CD4-positive, CD25-positive, alpha-beta regulatory T cell (primary cell): ENCODE measurements at places on chromosomes 6 and 20.

- no peak for DNase-seq
Measured at GRCh38 chr20:49455691-49456090, 26.8 kb downstream of the KCNB1 start.

- DNase-seq, result no peak
Measured at GRCh38 chr6:90494067-90494780, 92.6 kb downstream of the MAP3K7 start.

GRCh38 chr6:39280247-39280731 lies 33.9 kb downstream of the KCNK17 start:
- DNase-seq, result no peak

GRCh38 chr6:82033631-82034211 lies 213.8 kb downstream of the IBTK start:
- no peak for DNase-seq

DNA sequence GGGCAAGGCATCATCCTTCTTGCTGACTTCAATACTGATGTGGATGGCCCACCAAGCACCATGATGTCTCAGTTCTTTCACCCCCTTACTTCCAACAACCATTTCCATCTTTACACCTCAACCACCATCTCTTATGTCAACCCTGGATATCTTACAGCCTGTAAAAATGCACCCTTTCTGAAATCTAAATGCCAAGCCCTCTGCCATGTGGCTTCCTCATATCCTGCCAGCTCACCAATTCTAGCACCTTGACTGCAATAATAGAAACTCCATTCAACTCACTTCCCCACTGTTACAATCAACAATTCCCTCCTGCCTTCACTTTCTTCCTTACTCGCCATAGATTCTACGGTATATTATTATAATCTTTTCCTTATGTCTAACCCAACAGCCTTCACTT lies 57.9 kb downstream of the LY86 start:
- no peak for DNase-seq

DNA sequence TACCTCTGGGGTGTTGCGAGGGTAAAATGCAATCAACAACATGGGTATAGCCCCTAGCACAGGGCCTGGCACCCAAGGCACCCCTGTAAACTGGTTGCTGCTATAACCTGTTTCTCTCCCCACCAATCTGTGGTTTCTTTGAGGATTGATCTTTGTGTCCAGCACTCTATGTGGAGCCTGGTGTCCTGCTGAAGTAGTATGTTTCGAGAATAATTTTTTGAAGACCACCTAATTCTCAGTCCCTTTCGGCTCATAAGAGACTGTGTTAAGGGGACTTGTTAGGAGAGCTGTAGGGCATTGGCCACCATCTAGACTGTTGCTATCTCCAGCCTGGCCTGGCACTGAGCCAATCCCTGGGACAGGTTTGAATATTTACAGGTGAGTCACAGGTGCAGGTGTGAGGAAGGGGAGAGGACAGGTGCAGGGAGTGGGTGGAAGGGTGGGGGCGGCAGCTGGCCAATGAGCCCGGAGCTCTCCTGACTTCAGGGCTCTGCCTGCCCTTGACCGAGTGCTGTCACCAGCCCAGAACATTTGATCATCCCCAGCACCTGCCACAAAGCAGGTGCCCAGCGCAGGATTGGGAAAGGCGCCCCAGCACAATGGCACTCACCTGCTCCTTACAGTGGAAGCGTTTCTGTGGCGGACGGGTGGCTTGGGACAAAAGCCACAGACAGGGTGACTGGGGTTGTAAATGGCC lies 8.1 kb upstream of the C20orf144 start:
- DNase-seq, result no peak

DNA sequence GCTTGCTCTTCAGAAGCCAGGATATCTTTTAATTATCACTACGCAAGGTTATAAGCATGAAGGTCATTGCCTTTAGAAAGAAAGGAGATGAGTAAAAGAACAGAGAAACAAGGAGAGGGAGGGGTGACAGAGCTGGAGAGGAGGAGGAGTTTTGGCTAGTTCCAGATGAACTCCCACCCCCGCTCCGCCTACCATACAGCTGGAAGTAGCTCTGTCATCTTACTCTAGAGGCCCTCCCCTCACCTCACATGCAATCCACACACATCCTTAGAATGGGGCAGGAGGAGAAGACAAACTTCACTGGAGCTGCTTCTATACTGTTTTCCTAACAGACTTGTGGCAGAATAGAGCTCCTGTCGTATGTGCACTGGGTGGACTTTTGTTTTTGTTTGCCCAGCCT lies 144.7 kb downstream of the SCML4 start:
- DNase-seq, result no peak

GRCh38 chr6:139754898-139755775 lies 380.7 kb upstream of the CITED2 start:
- DNase-seq, result no peak

- no peak for DNase-seq
Measured at GRCh38 chr6:69007781-69008180, 372.7 kb downstream of the ADGRB3 start.

- no peak for DNase-seq
Measured at GRCh38 chr6:92756912-92757311, 662.4 kb downstream of the EPHA7 start.

GRCh38 chr6:133288662-133289061 lies 47.5 kb downstream of the EYA4 start:
- DNase-seq, result no peak

DNA sequence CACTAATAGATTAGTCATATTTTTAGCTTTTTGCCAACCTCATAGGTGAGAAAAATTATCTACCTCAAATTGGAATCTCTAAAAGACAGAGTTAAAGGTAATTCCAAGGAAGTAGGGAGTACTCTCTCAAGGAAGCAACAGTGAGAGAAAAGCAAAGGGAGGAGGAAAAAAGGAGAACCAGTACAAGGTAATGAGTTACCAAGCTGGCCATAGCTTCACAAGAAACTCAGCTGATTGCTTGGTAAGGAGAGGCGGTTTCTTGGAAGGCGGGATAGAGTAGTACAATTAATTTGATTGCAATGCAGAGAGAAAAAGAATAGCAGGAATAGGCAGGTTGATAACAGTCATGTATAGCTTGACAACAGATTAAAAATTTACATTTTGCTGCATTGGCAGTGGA lies 137.6 kb downstream of the PHF3 start:
- DNase-seq, result no peak

DNA sequence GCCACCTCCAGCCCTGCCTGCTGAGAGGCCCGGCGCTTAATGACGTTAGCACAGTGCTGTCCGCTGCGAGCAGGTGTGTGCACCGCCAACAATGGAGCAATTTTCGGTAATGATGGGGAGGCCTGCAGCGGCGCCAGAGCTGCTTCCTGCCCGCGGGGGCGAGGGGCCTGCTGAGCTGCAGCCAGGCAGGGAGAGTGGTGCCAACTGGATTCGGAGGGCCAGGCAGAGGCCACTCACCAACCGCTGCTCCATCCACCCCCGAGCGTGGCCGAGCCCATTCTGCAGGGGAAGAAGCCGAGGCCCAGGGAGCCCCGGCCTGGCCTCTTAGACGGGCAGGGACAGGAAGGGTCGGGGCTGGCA lies 9.6 kb downstream of the HRH3 start:
- no peak for DNase-seq
